ENCODE measurements at places on chromosomes 13 and 19. TPM values are rescaled to one million over a fixed set of nuclear protein-coding genes. Genes with fewer than 3 reads are reported as not detected.
A peak's percentile ranks its signal among the peaks of the same experiment; 100 is the strongest.

GRCh38 chr13:76796851-76797250 lies 89.4 kb downstream of the KCTD12 start:
- DNase-seq, result no peak

- DNase-seq, result no peak
These were observed 28.3 kb upstream of the PCDH9 start for GRCh38 chr13:67258482-67258881.

GRCh38 chr19:46856062-46857022 lies 4.5 kb upstream of the ARHGAP35 start:
- DNase-seq, result peak; percentile 98

DNA sequence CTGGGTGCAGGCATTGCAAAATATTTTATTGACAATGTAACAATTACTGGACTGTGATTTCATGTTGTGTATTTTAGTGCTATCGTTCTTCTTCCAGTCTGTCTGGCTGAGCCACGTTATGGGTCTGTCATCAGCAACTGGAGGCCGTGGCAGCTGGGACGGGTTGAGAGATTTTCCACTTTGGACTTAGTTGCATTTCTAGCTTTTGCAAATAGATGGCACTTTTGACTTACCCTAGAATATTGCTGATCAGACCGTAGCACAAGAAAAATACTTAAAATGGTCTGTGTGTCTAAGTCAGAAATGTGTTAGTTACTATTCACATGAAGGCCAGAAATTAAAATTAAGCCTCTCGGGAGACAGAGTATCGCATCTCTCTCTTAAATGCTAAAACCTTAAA lies 211.1 kb downstream of the TEX29 start:
- DNase-seq, result peak; percentile 25

DNA sequence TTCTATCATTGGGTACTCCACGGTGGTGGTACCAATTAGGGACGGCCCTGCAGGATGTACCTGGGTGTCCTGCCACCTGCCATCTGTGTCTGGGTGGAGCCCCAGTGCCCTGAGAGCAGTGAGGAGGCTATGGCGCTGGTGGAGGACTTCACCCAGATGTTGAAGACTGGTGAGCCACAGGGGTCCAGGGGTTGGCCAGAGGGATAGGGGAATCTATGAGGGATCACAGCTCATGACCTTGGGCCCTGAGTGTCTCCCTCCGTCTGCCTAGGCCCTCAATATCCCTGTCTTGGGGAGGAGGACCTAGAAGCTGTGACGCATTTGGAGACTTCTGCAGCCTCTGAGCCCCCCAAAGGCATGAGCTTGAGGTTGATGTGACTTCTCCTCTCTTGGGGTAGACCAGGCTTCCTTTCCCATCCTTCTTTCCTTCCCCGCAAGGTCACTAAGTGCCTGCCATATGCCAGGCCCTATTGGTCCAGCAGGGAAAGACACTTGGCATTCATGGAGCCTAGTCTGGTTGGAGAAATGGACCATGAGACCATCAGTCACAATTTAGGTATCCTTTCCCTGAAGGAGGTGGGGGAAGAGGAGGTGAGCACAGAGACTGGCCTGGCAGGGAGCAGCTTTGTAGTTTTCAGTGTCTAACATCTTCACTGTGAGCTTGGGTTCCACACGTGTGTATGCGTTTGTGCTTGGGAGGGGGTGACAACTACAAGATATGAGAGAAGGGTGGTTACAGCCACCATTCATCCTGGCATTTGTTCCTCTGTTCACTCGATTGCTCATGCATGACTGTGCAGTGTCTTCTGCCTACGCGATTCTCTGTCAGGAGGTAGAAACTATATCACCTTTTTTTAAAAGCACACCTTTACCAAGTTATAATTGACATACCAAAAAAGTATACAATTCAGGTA lies 5.1 kb upstream of the MZF1 start:
- no peak for DNase-seq

- DNase-seq, result peak; percentile 38
These were observed 2.3 kb upstream of the STRN4 start for GRCh38 chr19:46748325-46749109.

DNA sequence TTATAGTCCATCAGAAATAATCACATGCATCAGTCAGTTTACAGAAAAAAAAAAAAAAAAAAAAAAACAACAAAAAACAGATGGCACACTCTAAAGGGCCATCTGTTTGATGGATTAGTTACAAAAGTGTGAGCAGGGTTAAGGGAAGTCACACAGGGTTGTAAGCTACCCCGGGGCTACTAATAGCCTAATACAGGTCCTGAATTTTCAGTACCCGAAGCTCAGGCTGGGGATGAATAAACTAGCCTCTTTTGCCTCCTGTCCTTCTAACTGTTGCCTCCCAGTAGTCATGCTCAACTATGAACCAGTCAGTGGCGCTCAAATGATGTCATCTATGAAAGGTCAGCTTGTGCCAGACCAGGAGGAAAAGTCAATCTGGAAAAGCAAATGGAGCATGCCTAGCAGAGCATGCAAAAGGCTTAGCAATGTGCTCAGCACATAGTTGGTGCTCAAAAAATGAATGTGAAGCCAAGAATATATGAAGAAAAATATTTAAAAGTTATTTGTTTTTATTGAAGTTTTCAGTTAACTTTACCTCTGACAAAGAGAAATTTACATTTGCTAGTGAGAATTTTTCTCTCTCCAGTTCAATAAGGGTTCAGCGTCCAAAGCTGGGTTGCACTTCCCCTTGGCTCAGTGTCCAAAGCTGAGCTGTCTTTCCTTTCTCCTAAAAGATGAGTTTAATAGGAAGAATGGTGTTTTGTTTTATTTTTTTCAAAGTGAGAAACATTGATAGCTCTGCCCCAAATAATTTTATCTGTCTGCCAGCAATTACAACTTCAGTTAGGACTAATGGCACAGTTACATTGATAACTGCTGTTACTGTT lies 30.8 kb upstream of the LRCH1 start:
- peak; percentile 91 for DNase-seq

DNA sequence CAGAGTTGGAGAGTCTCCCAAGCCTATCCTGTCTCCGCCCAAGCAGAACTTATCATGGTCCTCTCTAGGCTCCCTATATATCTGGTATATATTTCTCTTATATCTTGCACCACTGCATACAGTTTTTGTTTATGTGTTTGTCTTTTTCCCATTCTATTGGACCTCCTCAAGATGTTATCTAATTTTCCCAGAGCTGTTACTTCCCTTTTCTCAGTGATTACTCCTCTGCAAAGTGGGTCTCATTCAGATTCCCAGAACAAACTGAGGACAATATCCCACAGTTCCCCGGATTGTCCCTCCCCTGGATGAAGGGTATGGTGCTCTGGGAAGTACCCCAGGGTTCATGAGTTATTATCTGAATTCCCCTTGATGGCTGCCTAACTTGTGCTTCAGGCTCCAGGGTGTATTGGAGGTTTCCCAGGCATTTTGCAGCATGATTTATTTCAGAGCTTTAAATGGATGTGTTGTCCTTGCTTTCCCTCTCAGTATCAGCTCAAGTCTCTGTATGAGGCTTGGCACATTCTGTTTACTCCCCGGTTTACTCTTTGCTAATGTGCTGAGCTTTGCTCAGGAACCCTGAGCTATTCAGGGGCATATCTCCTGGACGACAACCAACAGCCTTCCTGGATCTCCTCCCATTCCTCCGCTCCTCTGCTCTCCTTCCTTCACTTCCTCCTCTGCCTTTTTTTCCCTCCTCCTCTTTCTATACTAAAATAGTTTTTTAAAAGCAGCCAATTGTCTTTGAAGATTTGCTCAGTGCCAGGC lies 329.3 kb downstream of the SPRY2 start:
- peak; percentile 93 for DNase-seq

DNA sequence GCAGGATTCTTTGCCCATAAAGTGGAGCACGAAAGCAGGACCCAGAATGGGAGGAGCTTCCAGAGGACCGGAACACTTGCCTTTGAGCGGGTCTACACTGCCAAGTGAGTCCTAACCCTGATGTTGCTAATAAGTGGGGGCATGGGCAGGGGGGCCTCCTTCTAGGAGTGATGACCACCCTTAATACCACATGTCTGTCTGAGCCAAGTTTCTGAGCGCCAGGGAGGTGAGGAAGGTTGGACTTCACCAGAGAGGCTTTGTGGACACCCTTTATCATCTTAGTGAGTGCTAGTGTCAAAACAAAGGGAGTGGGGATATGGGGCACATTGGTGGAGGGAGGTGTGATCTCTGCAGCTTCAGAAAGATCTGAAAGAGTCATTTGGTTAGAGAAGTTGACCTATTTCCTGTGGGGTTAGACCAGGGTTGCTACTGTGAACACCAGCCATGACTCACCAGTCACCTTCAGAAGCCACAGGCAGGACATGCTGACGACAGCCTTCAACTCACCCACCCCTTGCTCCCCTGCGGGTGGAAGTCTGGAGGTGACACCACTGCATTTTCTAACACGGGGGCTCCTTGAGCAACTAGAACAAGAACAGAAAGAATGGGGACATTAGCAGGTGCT lies 8.8 kb downstream of the ALOX5AP start:
- no peak for DNase-seq

DNA sequence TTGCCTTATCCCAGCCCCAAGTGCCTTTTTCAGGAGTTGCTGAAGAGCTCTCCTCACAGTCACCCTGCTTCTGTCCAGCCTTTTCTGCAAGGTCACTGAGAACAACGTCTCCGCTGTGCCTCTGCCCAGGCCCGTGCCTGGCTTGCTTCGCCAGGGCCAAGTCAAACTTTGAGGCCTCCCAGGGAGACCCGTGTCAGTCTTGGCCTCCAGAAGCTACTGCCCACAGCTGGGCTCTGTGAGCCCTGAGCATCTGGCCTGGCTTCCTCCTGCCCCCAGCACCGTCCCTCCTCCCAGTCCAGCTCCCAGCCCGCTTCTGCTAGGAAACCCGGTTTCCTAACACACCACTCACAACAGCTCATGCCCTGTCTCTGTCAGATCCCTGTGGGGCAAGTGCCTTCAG lies 165.9 kb downstream of the TEX29 start:
- no peak for DNase-seq

DNA sequence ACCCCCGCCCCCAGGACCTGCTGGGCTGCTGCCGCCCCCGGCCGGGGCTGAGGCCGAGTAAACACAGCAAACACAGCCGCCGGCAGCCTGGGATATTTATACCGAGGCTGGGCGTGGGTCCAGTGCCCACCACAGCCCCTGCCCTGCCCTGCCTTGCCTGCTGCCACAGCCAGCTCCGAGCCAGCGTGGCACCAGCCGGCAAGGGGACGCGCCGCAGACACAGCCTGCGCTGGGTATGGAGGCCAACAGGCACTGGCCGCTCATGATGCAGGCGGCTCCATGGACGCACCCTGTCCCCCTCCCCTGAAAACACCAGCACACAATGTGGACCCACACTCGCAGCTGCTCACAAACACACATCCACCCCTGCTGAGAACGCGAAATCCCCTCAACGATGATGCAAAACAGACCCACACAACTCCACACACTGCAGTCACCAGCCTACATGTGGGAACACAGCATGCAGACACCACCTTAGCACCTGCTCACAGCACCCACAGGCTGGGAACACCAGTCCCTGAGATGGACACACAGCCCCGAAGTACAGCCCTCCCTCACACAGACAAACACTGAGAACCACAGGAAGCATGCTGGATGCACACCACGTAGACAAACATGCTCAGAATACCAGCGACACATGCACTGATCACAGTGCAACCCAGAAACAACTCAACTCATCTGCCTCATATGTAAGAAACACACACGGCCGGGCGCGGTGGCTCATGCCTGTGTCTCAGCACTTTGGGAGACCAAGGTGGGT lies 16.2 kb downstream of the CCDC97 start:
- no peak for DNase-seq

TMEM59L gene
- total RNA-seq, result 2.5 TPM

LILRB5 gene
- total RNA-seq, result not detected

ZNF329 gene
- 16.9 TPM for total RNA-seq

BICRA gene
- total RNA-seq, result 5.7 TPM

BRME1 gene
- 2.9 TPM for total RNA-seq

ARHGAP33 gene
- total RNA-seq, result 1.7 TPM

OLFM2 gene
- 11.5 TPM for total RNA-seq
